HepG2 (cell line): ENCODE measurements at places on chromosomes 11 and 22.

DNA sequence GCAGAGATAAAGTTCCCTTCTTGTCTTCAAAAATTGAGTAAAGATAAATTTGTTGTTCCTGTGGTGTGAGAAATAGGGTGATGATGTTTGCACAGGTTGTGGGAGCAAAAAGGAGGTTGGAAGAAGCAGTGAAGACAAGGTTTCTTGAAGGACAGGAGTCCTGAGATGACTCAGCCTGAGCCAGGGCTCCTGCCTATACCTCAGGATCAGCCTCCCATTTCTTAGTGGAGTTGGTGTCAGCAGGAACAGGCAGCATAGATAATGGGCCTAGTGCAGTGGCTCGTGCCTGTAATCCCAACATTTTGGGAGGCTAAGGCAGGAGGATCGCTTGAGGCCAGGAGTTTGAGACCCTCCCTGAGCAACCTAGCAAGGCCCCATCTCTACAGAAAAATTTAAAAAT, 28.7 kb downstream of the EIF4G2 start:
- DNase-seq = no peak

DNA sequence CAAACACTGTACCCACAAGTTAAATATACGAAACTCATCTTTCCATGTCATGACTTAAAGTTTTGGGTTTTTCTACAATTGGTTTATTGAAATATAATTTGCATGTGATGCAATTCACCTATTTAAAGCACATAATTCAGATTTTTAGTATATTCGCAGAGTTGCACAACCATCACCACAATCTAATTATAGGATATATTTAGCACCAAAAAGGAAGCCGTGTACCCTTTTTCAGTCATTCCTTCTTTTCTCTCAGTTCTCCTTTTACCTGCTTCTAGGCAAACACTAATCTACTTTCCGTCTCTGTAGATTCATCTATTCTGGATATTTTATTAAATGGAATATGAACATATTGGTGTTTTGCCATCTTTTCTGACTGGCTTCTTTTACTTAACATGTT, 1458.1 kb upstream of the TENM4 start:
- DNase-seq = no peak

DNA sequence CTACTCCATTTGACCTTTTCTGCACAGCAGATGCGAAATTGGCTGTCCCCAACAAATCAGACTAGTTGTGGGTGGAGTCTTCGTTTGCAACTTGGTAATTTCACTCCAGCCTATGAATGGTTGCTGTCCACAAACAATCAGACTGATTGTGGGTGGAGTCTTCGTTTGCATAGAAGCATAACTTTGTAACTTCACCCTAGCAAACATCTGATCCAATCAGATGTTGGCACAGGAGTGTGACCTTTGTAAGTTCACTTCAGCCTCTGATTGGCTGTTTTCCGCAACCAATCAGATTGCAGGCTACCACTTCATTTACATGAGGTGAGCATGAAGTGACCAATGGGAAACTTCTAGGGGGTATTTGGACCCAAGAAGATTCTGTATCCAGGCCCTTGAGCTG, 16.3 kb upstream of the CABP2 start:
- peak; percentile 25 for DNase-seq

DNA sequence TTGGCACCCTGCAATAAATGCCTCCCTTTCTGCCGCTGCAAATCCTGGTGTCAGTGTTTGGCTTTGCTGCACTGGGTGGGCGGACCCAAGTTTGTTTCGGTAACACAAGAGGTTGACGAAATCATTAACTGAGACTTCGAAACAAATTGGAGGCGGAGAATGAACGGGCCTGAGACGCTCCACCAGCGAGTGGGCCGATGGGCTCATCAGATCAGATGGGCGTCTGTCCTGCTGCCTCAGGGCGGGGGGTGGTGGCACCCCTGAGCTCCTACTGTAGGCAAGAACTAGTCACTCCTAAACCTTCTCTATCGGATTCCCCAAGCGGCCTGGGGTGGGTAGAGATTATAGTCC, 918 bp upstream of the CAPN5 start:
- DNase-seq = no peak

DNA sequence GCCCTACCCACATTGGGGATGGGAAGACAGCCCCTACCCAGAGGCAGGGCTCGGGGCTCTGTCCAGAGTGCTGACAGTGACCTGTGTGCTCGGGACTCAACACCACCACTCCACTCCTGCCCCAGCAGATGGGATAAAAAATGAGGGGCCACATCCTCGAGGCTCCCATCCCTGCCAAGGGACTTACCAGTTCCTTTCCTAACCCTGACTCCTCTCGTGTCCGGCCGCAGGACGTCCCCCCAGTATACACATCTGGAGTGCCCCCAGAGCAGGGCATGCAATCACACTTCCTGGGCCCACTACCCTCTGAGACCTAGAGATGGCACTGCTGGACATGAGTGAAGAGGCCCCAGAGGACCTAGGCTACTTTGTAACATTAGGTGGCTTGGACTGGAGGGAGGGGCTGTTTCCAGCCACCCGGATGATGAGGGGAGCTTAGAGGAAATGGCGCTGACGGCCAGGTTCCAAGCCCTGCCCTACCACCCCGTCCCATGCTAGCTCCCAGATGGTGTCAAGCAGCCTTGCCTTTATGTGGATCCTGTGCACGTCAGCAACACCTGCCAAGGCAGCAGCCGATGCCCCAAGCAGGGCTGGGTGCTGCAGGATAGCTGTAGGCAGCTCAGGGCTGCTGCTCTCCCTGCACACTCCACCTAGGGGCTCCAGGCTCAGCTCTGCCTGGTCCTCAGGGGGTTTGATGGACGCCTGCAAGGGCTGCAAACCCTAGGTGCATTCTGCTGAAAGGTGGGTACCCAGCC, 86.6 kb downstream of the DGCR2 start:
- DNase-seq = no peak

GRCh38 chr22:40453671-40454070, 83.3 kb downstream of the SGSM3 start:
- no peak for DNase-seq

- DNase-seq = no peak
These were observed 1.5 kb downstream of the LTBP3 start for GRCh38 chr11:65556470-65557279.

GRCh38 chr11:72482211-72482812, 48.0 kb upstream of the CLPB start:
- DNase-seq = peak; percentile 59

- DNase-seq = no peak
These were observed 20.9 kb downstream of the ACAT1 start for GRCh38 chr11:108142304-108142703.

- no peak for DNase-seq
These were observed 24.5 kb downstream of the ARHGAP1 start for GRCh38 chr11:46675949-46676348.

- no peak for DNase-seq
These were observed 34.2 kb downstream of the TBC1D22A start for GRCh38 chr22:46796566-46797195.

DNA sequence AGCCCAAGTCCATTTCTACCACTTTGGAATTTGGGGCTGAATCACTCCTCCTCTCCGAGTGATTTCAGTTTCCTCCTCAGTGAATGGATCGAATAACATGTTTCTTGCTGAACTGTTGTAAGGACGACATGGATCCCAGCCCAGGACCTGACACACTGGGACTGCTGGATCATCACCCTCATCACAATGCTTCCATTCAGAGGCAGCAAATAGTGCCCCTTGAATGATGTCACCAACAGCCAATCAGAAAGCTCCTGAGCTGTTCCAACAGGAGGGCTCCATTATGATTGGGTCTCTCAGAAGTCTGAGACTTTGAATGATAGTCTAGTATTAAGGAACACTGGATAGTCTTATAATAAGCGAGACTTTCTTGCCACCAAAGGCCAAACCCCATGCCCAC, 158.9 kb downstream of the MYO18B start:
- no peak for DNase-seq

DNA sequence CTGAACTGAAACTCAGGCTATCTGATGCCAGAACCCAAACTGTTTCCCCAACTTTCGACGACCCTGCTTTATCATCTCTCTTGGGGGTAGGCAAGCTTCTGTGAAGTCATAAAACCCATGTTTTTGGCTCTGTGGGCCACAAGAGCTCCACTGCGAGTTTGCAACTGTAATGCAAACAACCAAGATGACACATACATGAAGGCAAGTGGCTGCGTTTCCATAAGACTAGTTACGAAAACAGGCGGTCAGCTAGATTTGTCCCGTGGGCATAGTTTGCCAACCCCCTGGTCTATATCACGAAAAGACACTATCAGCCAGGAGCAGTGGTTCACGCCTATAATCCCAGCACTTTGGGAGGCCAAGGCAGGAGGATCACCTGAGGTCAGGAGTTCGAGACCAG, 37.5 kb downstream of the TPST2 start:
- DNase-seq = no peak

GRCh38 chr11:108196901-108197300, 25.5 kb downstream of the NPAT start:
- no peak for DNase-seq

DNA sequence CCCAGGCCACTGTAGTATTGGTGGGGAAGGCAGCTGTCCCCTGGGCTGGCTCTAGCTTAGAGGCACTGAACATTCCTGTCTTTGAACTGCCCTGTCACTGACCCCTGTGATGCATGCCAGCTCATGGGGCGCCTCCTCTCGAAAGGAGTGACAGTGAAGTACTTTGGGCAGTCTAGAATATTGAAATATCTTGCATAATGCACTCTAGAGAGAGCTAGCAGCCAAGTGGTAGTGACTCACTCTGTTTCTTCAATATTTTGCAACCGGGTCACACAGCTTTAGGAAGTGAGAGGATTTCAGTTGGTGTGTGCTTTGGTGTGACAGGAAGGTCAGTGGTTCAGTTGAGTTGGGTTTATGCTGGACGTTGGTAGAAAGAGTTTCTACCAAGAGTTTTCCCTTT, 35.5 kb upstream of the ST14 start:
- DNase-seq = peak; percentile 97

DNA sequence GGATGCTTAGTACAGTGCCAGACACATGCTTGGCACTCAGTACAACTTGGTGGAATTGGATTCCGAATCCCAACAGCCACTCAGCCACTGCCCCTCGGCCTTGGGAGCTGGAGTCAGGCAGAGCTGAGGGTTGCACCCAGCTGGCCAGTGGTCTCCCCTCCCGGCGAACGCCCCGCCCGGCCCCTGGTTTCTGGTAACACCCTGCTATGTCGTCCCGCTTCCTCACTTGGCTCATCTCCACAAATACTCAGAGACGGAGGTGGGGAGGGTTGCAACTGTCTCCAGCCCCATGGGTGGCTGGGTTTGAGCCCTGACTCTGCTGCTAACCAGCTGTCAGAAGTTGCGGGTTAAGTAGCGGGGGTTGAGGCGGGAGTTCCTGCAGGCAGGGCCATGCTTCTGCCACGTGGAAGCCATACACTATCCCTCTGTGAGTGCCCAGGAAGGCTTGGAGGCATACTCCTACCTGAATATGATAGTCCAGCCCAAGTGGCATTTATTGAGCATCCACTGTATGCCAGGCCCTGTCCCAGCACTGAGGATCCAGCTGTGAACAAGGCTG, 67.1 kb downstream of the GRIK4 start:
- DNase-seq = no peak

- no peak for DNase-seq
These were observed 171.0 kb upstream of the ARHGAP20 start for GRCh38 chr11:110883256-110883655.

GRCh38 chr11:92153542-92153941, 71.1 kb upstream of the FAT3 start:
- DNase-seq = no peak

DNA sequence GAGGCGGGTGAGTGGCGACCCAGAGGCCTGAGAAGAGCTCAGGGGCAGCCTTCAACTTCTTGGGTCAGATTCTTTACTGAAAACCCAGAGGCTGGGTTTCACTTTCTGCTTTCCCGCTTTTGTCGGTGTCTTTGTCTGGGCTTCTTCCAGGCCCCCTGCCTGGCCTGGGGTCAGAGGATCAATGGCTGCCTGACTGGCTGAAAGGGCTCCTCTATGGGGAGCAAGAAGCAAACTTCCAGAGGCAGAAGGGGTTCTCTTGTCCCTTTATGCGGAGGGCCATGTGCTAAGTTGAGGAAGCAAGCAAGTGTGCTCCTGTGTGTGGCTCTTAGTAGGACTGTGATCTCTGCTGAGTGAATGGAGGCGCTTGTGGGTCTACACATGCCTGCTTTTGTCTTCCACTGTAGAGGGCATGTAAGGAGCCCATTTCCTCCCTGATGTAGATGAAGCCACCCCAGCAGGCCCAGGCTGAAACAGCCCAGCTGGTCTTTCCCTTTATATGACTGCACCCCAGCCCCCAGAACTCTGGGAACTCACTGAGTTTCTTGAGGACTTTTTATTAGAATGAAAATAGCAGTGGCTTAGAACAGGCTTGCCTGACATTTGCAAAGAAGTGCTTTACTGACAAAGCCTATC, 1.0 kb upstream of the PKNOX2 start:
- no peak for DNase-seq

DNA sequence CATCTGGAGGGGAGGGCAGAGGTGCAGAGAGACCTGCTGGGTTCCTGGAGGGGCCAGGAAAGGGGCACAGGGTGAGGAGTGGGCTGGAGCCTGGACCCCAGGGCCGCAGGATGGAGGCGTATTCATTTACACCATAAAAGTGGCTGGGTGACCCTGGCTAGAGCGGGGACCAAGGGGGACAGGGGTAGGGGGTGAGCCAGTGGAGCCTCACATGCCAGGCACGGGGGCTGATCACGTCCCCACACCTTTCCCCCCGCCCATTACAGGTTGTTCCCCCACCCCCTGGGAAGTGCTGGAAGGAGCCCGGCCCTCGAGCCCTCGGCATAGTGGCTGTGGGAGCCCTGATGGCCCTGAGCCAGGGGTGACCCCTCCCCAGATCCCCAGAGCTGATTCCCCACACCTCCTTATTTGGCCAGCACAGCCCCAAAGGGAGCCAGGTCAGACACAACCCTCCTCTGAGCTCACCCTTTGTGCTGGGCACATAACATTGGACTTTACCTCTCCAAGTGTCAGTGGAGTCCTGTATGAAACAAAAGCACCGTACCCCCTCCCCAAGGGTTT, 781 bp downstream of the TCIRG1 start:
- peak; percentile 63 for DNase-seq

GRCh38 chr22:31944700-31945442, 536 bp downstream of the YWHAH start:
- DNase-seq = no peak

GRCh38 chr11:46015941-46016340, 93.5 kb downstream of the LARGE2 start:
- no peak for DNase-seq

DNA sequence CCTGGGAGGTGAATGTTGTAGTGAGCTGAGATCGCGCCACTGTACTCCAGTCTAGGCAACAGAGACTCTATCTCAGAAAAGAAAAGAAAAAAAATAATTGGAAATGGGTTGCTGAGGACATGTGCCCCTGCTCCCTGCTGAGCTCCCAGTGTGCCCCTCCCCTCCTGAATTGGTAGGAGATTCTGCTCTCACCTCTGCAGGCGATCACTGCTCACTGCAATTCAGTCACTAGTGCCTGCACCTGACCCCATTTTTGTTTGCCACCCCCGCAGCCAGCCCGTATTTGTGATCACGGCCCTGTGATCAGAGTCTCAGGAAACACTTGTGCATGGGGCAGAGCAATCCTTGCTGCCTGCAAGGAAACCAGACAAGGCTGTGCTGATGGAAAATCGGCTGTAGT, 16.3 kb upstream of the SEC14L3 start:
- no peak for DNase-seq

GRCh38 chr11:66172146-66172545, 96.3 kb upstream of the RAB1B start:
- DNase-seq = no peak

- DNase-seq = peak; percentile 63
These were observed 12.5 kb upstream of the MRPL16 start for GRCh38 chr11:59822989-59823566.

GRCh38 chr11:86641537-86642261, 30.7 kb downstream of the ME3 start:
- no peak for DNase-seq
